ENCODE measurements at places on chromosomes 3 and 15. TPM values are rescaled to one million over a fixed set of nuclear protein-coding genes. Genes with fewer than 3 reads are reported as not detected.

CAMK2N2 gene
- not detected for total RNA-seq

NANOGP8 gene
- not detected for total RNA-seq

DUOXA1 gene
- not detected for total RNA-seq

PML gene
- 50.2 TPM for total RNA-seq

CMTM7 gene
- 9.2 TPM for total RNA-seq

SNX33 gene
- total RNA-seq: 20.0 TPM

PCOLCE2 gene
- total RNA-seq: 4.4 TPM

ATP13A4 gene
- not detected for total RNA-seq

SLC2A2 gene
- not detected for total RNA-seq

CAND2 gene
- total RNA-seq: 8.9 TPM

WWTR1 gene
- 32.1 TPM for total RNA-seq

MFAP1 gene
- total RNA-seq: 21.8 TPM

WDR93 gene
- 1.2 TPM for total RNA-seq

ANKUB1 gene
- total RNA-seq: not detected

APBA2 gene
- total RNA-seq: 7.2 TPM

ZIC1 gene
- total RNA-seq: not detected

B3GNT5 gene
- total RNA-seq: 31.4 TPM

P2RY1 gene
- total RNA-seq: 0.18 TPM

LTF gene
- not detected for total RNA-seq

TNNC1 gene
- not detected for total RNA-seq

MYL3 gene
- total RNA-seq: not detected

C15orf62 gene
- total RNA-seq: 0.18 TPM

SCAMP2 gene
- total RNA-seq: 60.4 TPM

Measured in myometrial cell (primary cell).